Activated T-cell treated with anti-CD3 and anti-CD28 coated beads for 1 hour (primary cell): ENCODE measurements at places on chromosomes 2 and 18.

DNA sequence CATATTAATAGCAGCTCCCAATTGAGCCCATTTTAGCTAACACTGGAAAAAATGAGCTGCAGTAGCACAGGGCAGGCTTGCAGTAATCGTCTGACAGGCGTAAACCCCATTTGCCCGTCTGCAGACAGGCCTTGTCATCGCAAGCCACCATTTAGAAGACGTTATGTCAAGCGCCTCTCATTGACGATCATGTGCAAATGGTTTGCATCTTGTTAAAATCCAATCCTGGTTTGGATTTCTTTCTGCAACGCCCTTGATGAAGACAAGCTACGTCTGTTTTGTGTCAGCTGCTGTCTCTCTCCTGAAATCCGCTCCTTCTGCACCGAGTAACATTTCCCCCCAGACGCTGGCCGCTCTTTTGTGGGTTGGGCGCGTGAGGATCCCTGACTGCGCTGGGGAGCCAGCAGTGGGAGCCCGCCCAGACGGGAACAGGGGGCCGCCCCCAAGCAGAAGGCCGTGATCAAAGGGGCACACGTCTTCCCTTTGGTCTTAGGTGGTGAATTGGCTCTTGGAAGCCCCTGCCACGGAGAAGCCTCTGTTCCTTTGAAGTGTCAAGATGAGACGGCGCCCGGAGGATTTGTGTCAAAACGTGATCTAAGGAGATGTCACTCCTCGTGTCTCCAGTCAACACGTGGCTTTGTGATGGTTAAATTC is 84.2 kb upstream of the GPC1 start:
- no peak for DNase-seq

- DNase-seq: no peak
Observed at GRCh38 chr2:10932345-10933151, 20.8 kb downstream of the KCNF1 start.

- no peak for DNase-seq
Observed at GRCh38 chr18:62101321-62101721, 85.5 kb downstream of the PIGN start.

- no peak for DNase-seq
Observed at GRCh38 chr2:46471019-46471583, 8.3 kb upstream of the TMEM247 start.

DNA sequence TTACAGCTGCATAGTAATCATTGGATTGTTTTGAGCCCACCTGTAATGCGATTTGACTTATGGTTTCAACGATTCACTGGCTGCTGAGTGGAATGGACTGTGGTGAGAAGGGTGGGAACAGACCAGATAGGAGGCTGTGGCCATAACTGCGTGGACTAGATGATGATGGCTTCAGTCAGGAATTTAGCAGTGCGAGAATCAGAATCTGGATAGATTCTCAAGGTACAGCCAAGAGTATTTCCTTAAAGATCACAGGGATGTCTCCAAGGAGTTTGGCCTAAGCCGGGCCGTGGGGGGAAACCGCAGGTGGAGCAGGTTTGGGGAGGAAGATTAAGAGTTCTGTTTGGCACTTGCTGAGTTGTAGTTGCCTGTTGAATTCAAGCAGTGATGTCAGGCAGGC is 44.0 kb upstream of the CHMP1B start:
- no peak for DNase-seq

GRCh38 chr18:59814891-59815290 is 84.9 kb upstream of the PMAIP1 start:
- no peak for DNase-seq

DNA sequence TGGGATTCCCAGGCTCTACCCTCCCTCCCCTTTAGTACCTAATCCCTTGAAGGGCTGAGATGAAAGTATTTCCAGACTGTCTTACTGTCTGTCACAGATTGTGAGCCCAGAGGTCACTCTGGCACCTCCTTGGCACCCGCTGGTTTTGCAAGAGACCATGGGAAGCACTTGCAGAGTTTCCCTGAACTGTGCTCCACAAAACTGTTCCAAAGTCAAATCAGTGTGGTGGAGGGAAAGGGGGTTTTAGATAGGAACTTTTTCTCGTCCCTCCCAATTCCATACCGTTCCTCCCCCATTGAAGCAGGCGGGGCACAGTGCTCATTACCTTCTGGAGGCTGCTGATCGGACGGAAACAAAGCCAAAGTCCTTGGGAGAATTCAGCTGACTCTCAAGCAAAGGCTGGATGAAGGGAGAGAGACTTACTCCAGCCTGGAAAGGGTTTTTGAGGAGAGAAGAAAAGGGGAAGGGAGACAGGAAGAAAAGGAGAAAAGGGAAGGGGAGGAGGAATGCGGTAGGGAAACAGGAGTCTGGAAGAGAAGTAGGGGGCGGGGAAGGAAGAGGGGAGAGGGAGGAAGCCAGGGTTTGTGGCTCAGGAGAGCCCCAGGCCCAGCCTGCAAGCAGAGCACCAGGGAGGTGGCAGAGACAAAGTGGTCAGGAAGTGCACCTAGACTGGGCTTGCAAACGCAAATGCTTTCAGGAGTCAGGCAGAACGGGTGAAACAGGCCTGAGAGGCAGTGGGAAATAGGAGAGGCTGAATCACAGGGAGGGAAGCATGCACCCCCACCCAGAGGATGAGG is 88.4 kb upstream of the SP3 start:
- DNase-seq: no peak

DNA sequence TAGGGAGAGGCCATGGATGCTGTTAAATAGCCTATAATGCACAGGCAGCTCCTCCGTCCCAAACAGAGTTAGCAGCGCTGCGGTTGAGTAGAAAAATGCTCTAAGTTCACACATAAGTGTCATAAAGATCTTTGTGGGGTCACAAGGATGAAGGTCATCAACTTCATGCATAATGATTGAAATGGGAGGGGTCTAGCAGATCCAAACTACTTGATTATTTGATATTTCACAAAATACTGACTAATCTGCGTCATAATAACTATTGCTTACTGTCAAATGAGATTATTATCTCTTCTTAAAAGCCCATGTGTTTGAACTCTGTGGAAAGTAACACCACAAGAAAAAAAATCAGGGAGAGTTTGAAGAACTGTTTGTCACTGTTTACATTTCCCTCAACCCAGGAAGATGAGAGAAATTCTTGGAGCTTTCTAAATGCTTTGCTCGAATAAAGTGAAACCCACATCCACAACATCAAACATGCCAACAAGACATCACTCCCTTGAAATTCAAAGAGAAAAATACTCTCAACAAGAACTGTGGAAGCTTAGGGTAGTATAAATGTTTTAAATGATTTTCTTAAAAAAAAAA is 50.5 kb upstream of the CREB1 start:
- DNase-seq: no peak

DNA sequence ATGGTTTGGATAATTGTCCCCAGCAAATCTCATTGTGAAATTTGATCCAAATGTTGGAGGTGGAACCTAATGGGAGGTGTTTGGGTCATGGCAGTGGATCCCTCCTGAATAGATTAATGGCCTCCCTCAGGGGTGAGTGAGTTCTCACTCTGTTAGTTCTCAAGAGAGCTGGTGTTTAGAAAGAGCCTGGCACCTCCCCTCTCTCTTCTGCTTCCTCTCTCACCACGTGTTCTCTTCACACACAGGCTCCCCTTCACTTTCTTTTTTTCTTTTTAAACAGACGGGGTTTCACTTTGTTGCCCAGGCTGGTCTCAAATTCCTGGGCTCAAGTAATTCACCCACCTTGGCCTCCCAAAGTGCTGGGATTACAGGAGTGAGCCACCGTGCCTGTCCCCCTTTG is 111.6 kb upstream of the LTBP1 start:
- DNase-seq: no peak

DNA sequence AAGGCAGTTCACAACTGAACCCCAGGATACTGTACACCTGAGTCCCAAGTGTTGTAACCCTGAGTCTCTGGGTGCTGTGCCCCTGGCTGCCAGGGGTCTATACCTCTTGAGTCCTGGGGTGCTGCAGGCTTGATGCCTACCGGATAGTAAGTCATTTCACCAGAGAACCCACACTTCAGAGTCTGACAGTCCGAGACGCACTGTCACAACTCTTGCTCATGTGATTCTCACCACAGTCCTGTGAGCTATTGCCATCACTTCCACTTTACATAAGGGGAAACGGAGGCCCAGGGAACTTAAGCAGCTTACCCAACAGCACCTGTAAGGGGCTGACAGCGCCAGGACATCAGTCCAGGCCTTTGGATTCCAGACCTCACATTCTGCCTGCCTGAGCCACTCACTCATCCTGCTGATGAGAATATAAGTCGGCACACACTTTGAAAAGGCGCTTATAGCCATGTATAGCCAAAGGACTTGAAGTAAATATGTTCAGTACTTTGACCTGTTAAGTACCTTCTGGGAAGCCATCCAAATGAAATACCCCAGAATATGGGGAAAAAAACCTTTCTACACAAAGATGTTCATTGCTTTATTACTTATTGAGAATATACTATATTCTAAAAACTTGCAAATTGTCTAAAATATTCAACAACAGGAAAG is 180.7 kb upstream of the ID2 start:
- DNase-seq: no peak

DNA sequence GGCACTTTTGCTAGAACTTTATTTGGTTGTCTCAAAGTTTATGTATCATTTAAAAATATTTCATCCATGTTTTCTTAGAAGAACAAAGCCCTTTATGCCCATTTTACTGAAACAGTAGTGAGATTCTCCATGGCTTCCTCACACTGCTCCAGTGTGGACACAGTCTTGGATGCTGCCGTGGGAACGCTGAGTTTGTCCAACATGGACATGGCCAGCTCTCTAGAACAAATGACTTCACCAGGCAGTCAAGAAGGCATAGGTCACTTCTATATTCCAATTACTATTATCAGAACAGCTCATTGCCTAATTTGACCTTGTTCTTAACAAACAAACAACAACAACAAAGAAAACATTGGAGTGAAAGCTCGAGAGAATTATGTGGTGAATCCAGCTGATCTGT is 414.1 kb upstream of the ID2 start:
- no peak for DNase-seq

GRCh38 chr2:238926761-238927611 is 79.1 kb downstream of the TWIST2 start:
- DNase-seq: no peak

- no peak for DNase-seq
Observed at GRCh38 chr2:10036095-10036884, 7.1 kb upstream of the KLF11 start.

GRCh38 chr18:69948919-69949537 is 1.4 kb upstream of the CD226 start:
- DNase-seq: no peak

DNA sequence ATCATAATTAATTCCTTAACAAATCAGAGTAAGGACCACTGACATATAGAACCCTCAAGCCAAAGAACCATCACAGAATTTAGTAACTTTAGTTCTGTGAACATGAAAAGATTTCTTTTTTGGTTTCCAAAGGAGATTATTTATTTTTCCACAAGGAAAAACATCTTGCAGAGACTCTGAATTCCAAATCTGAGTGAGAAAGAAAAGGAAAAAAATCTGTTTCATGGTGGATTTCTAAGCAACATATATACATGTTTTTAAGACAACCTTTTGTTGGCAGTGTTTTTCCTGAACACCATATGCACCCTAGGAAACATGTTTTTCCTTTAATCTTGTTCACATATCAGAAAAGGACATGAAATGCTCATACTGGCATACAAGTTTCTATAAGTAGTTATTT is 149.8 kb downstream of the AGPS start:
- DNase-seq: no peak

GRCh38 chr18:59792353-59792752 is 95.1 kb upstream of the CCBE1 start:
- DNase-seq: no peak

DNA sequence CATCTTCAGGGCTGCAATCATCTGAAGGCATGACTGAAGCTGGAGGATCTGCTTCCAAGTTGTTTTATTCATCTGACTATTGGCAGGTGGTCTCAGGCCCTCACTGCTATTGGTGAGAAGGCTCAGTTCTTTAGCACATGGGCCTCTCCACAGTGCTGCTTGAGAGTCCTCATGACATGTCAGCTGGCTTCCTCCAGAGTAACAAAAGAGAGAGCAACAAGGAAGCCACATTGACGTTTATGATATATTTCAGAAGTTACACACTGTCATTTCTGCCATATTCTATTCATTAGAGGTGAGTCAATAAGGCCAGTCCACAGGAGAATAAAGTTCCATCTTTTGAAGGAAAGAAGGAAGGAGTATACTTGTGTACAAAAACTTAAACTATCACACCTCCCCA is 7.9 kb upstream of the SIGLEC15 start:
- no peak for DNase-seq

DNA sequence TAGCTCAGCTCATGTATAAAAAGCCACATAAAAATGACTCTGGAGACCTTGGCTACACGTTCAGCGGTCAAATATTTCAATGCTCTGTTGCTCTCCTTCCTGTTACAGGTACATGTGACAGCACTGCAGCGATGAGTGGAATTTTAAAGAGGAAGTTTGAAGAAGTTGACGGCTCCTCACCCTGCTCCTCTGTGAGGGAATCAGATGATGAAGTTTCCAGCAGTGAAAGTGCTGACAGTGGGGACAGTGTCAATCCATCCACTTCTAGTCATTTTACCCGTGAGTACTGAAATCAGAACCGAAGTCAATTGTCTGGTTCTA is 125.4 kb downstream of the CSRNP3 start:
- DNase-seq: no peak

GRCh38 chr2:239459606-239460005 is 58.8 kb upstream of the HDAC4 start:
- DNase-seq: no peak

GRCh38 chr2:197809064-197809463 is 4.7 kb downstream of the PLCL1 start:
- DNase-seq: no peak

DNA sequence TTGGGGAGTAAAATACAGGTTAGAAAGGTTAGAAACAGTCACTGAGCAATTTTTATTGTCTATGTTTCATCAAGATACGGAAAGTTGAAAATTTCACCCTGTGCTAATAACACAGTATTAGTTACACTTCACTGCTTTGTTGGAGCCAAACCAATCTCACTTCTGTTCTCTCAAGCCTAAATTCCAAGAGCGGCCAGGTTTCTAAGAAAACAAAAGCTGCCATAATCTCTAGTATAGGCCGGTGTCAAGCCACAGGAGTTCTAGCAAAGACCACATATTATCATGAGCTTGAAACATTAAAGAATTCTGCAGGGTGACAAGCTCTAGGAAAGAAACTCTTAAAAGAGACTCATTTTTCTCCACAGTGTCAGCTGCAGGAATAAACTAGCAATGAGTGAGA is 128.7 kb downstream of the TXNL1 start:
- DNase-seq: no peak

DNA sequence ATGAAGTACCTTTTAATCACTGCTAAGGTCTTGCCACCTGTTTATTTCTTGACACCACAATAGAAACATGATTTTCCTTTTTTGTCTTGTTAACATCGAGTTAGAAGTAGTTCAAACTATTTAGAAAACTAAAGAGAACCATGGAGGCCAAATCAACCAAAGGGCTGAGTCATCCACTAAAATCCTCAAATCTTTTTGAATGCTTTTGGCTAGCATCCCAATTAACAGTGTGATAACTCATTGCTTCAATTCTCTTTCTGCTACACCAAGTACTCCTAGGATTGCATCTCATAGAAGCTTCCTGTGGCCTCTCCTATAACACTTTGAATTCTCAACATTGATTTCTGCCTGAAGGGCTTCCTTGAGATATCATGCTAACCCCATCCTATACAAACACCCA is 159.9 kb upstream of the MMADHC start:
- no peak for DNase-seq

- no peak for DNase-seq
Observed at GRCh38 chr18:76246590-76246989, 248.5 kb downstream of the ZNF516 start.
